MG63 (cell line): ENCODE measurements at places on chromosomes 5 and 9. TPM values are rescaled to one million over a fixed set of nuclear protein-coding genes. Genes with fewer than 3 reads are reported as not detected.
A peak's percentile ranks its signal among the peaks of the same experiment; 100 is the strongest.

GRCh38 chr9:128558431-128559310 is 6.3 kb downstream of the SPTAN1 start:
- DNase-seq = peak; percentile 81

DNA sequence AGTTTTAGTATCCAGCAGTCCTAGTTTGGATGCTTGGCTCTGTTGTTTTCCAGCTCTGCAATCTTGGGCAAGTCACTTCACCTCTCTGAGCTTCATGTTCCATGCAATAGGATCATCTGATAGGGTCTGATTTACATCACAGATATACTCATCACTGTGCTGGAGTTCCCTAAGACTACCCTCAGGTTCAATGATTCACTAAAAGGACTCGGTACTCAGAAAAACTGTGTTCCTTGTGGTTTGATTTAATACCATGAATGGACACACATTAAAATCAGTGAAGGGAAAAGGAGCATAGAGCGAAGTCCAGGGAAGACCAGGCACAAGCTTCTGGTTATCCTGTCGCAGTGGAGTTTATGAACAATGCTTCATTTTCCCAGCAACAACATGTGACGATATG is 119.9 kb upstream of the EFNA5 start:
- DNase-seq = no peak

DNA sequence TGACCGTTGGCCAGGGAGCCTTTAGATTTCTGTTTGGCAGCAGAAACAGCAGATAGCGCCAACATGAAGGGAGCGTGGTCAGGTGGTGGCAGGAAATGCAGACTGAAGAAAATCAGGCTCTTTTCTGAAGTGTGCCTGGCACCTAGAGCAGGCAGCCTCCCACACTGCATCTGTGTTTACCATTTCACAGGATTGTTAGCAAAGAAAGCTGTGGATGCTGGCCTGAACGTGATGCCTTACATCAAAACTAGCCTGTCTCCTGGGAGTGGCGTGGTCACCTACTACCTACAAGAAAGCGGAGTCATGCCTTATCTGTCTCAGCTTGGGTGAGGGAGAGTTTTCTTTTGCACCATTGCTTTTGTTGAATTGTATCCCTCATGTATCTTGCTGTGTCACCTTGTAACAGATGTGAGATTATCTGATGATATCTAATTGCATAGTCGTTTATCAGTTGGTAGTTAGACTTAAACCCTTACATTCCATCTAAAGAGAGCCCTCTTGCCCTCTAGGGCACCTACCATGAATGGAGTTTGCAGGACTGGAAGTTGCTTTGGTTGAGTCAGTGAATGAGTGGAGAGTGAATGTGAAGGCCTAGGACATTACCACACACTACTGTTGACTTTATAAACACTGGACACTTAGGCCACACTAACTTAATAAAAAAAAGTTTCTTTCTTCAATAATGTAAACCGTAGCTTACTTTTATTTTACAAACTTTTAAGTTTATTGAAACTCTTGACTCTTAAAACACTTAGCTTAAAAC is 42.8 kb downstream of the ACO1 start:
- DNase-seq = peak; percentile 23

The RNF183 gene
- not detected in 2 replicates for total RNA-seq

The BRD9 gene
- total RNA-seq = 15.8 and 27.5 TPM in 2 replicates

The ARSI gene
- total RNA-seq = 38.8 and 45.4 TPM in 2 replicates
